Activated effector memory CD4-positive, alpha-beta T cell treated with anti-CD3 and anti-CD28 coated beads, Interleukin-2, amount 50 U/mL, for 16 hours (primary cell): ENCODE measurements at places on chromosomes 11 and 22.

DNA sequence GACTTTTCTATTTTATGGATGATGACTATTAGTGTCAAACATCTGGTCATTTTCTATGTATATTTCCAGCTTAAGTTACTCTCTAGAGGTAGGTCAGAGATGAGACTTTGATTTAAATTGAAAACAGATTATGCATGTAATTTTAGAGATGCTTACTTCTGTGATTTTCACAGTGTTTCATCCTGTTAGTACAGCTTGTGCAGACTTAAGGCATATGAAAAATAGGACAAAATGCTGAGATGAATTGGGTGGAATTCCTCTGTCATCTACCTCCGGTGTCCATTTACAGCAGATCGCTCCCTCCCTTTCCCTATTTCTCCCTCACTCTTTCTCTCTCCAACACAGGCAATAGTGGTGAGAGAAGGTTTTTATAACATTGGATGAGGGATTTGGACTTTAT is 14.1 kb downstream of the JAM3 start:
- DNase-seq: no peak

GRCh38 chr11:60984636-60985035 is 13.2 kb downstream of the CD6 start:
- no peak for DNase-seq

GRCh38 chr11:108559340-108559739 is 34.2 kb downstream of the EXPH5 start:
- DNase-seq: no peak

GRCh38 chr11:32256466-32256865 is 165.6 kb downstream of the RCN1 start:
- DNase-seq: no peak

DNA sequence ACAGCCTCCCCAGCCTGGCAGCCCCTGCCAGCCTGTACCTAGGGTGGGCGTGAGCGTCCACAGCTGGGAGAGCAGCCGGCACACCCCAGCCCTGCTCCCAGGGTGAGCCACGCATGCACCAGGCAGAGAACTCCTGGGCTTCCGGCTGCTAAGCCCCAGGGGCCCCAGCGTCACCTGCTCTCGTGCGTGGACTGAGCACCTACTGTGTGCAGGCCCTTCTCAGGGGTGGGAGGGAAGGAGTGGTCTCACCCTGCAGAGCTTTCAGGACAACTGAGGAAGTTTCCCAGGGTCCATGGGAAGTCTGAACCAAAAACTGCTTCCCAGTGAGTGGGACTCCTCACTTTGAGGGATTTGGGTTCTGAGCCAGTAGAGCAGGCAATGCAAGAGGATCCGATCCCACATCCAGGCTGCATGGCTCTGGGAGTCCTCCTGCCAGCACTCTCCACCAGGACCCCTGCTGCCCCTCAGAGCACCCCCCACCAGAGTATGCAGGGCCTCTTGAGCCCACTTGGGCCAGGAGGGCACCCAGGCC is 47.1 kb upstream of the PRODH start:
- DNase-seq: peak; percentile 38

DNA sequence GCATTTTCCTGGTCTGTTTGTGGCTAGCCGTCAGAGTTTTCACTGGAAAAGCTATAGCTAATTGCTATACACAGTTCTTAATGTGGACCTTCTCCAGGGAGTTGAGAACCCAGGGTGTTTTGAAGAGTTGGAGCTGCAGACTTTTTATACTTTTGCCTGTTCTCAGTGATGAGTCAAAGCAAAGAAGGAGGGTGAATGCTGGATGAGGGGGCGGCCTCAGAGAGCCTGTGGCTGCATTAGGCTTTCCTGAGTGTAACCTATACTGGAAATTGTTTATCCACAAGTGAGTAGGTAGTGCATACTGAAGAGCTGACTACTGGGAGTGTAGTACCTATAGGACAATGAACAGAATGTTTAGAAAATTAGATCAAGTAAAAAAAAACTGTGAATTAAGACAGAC is 79.7 kb upstream of the HORMAD2 start:
- DNase-seq: no peak

- DNase-seq: no peak
Observed at GRCh38 chr11:1373536-1374214, 16.1 kb upstream of the BRSK2 start.

- no peak for DNase-seq
Observed at GRCh38 chr11:116641561-116642045, 131.2 kb downstream of the BUD13 start.

DNA sequence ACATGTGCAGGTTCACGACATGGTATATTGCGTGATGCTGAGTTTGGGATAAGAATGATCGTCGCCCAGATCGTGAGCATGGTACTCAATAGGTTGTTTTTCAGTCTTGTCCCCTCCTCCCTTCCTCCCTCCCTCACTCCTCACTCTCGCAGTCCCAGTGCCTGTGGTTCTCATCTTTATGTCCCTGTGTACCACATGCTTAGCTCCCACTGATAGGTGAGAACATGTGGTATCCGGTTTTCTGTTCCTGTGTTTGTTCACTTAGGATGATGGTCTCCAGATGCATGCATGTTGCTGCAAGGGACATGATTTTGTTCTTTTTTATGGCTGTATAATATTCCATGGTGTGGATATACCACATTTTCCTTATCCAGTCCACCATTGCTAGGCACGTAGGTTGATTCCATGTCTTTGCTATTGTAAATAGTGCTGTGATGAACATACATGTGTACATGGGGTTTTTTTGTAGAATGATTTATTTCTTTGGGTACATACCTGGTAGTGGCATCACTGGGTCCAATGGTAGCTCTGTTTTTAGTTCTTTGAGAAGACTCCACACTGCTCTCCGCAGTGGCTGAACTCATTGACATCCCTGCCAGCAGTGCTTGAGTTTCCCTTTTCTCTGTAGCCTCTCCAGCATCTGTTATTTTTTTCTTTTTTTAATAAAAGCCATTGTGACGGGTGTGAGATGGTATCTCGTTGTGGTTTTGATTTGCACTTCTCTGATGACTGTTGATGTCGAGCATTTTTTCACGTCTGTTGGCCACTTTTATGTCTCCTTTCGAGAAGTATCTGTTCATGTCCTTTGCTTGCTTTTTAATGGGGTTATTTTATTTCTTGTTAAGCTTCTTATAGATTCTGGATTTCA is 16.4 kb downstream of the ZBED4 start:
- DNase-seq: peak; percentile 60

- no peak for DNase-seq
Observed at GRCh38 chr11:44557464-44557863, 8.0 kb upstream of the CD82 start.

GRCh38 chr11:57668434-57668782 is 494 bp downstream of the ZDHHC5 start:
- DNase-seq: no peak

- DNase-seq: no peak
Observed at GRCh38 chr22:44068422-44069191, 44.5 kb downstream of the PARVB start.

DNA sequence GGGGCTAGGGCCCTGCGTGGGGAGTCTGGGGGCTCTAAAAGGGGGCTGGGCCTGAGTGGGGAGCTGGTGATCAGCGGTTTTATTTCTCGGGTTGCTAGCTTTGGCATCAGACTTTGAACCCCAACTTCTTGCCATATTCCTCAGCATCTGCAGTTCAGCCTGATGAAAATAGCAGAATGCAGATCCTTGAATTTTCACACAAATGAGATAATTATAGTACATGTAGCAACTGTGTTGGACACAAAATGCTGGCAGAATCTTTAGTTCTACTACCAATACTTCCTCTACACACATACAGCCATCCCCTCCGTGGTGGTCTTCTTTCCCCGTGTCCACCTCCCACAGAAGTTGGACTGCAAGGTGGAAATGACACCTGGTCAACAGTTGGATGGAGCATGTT is 1.5 kb downstream of the ZC3H7B start:
- no peak for DNase-seq

- no peak for DNase-seq
Observed at GRCh38 chr22:40635940-40636379, 559 bp downstream of the MRTFA start.

- DNase-seq: peak; percentile 63
Observed at GRCh38 chr11:126305699-126306098, 1.8 kb downstream of the DCPS start.

DNA sequence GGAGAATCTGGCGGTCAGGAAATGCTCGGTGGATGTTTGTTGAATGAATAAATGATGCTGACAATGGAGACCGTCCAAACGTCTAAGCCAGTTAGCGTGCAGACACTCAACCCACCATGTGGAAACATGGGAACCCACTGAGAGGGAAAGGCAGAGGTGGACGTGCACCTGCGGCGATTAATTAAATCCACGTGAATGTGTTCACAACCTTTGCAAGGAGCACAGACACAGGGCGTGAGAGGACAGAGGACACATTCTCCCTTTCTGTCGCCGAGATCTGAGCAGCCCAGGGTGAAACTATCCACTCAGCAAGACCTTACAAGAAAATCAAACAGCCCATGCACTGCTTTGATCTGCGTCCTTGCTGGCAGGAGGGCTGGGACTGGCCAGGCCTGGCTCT is 58.3 kb upstream of the LINC01488 start:
- DNase-seq: no peak

GRCh38 chr11:1652026-1652425 is 22.5 kb downstream of the KRTAP5-5 start:
- DNase-seq: peak; percentile 57

DNA sequence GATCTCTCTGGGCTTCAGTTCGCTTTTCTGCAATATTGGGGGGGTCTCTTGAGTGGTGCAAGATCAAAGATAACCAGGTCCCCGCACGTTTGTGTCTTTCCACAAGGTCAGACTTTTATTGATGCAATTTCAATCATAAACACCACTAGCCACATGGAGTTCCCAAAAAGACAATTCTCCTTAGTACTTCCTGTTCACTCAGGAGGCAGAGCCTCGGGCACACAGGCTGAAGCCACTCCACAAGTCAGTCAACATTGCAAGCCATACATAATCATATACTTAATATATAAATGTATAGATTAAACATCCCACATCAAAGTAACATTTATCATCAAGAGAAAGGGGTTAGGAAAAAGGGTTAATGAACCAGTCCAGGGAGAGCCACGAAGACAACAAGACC is 12.0 kb downstream of the ST14 start:
- DNase-seq: no peak

GRCh38 chr11:44818110-44818509 is 91.3 kb downstream of the TSPAN18 start:
- DNase-seq: no peak

GRCh38 chr11:102330231-102330630 is 12.9 kb downstream of the BIRC3 start:
- no peak for DNase-seq

DNA sequence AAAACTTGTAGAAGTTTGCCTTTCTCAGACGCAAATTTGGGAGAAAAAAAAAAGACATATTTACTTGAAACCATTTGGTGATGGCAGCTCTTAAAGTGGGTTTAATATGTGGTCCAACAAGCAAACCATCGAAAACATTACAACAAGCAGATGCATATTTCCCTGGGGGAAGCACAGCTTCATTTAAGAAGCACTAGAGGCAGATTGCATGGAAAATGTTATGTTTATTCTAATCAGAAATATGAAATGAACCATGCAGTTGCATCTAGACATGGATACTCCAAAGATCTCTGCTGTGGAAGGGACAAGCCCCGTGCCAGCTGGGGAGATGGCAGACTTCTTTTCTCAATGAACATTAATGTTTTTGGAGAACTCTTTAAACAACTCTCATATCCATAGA is 57.4 kb upstream of the PARVA start:
- no peak for DNase-seq

GRCh38 chr11:1283091-1283511 is 26.3 kb downstream of the TOLLIP start:
- DNase-seq: no peak

GRCh38 chr11:115425250-115425649 is 79.0 kb downstream of the CADM1 start:
- DNase-seq: no peak
